ENCODE measurements at places on chromosomes 5 and 9.

GRCh38 chr9:17191082-17191481, 56.2 kb downstream of the CNTLN start:
- no peak for DNase-seq

DNA sequence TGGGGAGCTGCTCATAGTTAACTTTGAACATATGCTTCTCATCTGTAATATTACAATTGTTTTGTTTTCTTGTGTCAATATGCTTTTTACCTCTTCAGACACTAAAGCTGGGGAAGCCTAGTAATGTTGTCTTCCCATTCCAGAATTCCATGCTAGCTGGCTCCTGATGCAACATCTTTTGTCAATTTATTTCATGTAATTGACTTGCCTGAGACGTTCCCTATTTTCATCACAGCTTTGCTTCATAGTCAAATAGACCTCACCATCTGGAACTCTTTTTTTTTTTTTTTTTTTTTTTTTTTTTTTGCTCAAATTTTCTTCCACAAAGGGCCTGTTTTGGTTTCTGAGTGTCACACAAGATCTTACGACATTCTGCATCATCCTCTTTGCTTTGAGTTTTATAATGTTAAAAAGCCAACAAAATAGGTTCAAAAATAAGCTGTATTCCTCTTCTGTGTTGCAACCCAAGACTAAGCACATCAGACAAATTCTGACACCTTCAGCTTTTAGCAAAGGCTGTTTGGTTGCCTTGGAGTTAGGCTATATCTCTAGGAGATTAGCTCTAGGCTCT, 235.2 kb downstream of the NR3C1 start:
- no peak for DNase-seq

GRCh38 chr5:132785365-132785764, 8.3 kb upstream of the SEPTIN8 start:
- peak; percentile 34 for DNase-seq

DNA sequence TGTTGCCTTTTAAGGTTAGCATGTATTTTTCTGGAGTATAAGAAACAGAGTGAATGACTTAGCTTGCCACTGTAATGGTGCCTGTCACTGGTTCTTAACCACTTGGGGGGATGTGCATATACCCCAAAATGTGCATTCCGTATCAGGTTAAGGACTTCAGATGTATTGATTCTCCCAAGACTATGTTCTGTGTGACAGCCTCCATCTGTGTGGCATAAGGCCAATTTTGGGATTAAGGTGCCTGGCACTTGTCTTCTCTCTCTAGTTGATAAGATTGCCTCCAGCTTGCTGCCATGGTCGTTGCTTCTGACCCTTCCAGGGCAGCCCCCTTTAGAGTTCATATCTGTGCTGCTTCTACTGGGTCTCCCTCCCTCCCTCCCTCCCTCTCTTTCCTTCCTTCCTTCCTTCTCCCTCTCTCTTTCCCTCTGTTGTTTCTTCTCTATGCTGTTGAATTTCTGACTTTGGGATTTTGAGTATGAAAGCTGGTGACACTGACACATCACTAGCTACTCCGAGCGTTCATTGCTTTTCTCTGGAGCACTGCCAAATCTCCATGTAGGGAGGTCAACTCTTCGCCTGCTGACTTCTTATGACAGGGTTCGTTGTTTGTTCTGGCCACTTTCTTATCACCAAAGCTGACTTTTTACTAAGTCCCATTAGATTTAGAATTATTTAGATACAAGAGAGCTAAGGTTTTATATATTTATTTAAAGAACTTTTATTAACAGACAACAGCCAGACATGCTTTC, 31.0 kb downstream of the TNFAIP8 start:
- DNase-seq = no peak

DNA sequence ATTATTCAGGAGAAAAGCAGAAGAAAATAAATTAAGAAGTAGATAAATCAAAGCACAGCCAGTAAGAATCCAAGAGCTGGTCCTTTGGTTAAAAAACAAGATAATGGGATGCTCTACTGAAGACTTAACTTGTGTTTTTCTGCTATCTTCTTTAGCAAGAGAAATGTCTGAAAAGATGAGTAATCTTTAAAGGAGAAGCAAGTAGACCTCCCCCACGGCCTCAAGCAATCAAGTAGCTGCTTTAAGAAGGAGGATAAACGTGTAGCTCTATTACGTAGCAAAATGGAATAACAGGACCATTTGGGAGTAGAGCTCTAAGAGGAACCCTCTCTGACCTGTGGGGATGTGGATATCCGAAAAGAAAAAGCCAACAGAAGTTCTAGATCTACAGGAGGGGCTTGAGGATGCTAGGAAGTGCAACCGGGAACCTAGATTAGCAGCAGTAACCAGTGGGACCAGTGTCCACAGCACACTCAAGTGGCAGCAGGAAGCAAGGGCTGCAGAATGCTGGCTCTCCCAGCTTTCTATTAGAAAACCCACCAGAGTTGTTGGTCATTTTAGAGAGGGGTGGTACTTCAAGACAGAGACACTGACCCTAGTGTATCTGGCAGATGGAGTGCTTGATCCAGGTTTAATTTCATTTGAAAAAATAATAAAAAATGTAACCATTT, 185.4 kb downstream of the GABBR2 start:
- DNase-seq = no peak

GRCh38 chr5:148684528-148684927, 30.2 kb upstream of the HTR4 start:
- no peak for DNase-seq

DNA sequence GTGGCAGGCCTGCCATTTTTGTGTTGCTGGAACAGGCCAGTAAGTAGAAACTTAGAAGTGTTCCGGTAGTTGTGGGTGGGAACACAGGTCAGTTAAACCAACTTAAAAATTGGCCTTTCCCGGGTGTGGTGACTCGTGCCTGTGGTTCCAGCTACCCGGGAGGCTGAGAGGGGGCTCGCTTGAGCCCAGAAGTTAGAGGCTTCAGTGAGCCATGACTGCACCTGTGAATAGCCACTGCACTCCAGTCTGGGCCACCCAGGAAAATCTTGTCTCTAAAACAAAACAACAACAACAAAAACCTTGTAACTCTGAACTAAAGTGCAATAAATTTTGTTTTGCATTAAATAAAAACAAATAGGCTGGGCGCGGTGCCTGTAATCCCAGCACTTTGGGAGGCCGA, 1.4 kb upstream of the NHP2 start:
- no peak for DNase-seq

- DNase-seq = no peak
Measured at GRCh38 chr9:69831611-69832010, 11.0 kb downstream of the CFAP95 start.

GRCh38 chr9:119365291-119366027, 3.8 kb downstream of the BRINP1 start:
- no peak for DNase-seq

GRCh38 chr5:169629847-169630548, 7.1 kb upstream of the DOCK2 start:
- DNase-seq = no peak

DNA sequence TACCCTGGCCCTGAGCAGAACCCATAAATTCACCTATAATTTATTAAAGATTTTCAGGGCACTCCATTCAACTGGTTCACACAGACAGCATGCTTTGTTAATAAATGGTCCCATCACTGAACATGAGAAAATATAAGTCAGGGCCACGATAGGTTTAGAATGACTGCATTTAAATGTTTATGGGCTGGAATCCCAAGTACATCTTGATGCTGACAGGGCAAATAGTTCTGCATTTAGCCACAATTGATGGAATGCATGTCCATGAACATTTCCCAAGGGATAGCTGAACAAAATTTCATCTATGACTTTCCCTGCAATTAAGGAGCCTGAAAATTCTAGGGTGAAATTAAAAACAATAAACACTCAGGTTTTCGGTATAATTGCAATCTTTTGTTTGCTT, 124.5 kb downstream of the CAAP1 start:
- no peak for DNase-seq

GRCh38 chr9:20331095-20331685, 291.1 kb downstream of the MLLT3 start:
- DNase-seq = no peak

- no peak for DNase-seq
Measured at GRCh38 chr5:157594257-157594656, 18.7 kb upstream of the ADAM19 start.

GRCh38 chr9:26326563-26326962, 566.0 kb downstream of the CAAP1 start:
- DNase-seq = peak; percentile 24

GRCh38 chr9:36144309-36145232, 8.0 kb downstream of the GLIPR2 start:
- peak; percentile 50 for DNase-seq

- DNase-seq = peak; percentile 45
Measured at GRCh38 chr9:6106711-6107339, 91.4 kb upstream of the RANBP6 start.

DNA sequence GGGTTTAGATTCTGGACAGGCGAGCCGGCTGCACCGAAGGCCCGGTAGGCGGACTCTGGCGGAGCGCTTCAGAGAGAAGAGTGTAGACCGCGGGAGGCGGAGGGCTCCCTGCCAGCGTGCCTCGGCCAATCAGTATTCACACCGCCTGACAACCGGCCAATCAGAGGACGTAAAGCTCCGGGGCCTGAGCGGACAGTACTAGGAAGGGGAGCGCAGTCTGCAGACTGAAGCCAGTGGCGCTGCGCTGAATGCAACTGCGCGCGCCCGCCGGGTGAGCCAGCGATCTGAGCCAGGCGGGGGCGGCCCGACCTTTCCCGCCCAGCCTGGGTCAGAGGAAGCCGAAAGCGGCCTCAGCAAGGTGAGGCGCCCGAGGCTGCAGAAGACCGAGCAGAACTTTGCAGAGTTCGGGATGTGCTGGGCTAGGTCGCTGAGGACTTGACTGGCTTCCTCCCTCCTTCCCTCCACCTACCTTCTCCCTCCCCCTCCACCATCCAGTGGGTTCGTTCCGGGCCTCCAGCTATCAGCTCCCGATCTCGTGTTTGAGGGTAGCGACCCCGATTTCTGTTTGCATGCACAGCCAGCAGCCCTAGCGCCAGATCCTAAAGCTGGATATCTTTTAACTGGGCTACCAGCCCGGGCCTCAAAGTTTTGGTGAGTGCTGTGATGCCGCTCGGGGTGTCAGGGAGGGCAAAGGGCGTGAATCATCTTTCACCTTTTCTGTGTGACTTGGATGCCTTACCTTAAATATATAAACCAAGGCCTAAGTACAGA, at the start of gene DMRT2:
TSS of gene DMRT2 (plus strand) at position 233 of the 771 bp plus-strand sequence. CDS start 1,257 bp downstream, outside the sequence.
- peak; percentile 75 for DNase-seq

DNA sequence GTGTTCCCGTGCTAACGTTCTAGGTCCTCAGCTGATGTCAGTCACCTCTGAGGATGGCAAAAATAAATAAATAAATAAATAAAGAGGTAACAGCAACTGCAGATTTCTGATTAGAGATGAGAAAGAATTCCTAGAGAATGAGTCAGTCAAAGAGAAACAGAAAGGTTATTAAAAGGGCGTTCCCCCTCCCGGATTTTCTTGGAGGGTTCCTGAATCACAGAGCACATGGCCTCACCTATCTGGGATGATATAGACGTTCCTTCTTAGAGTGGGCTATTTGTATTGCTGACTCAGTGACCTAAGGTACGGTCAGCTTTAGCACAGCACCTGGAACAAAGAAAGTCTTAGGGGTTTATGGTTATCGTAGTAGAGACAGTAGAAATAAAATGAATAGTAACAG, 30.6 kb downstream of the HTR4 start:
- no peak for DNase-seq

- DNase-seq = peak; percentile 73
Measured at GRCh38 chr5:135834639-135835529, at the start of gene SLC25A48. TSS of gene SLC25A48 (plus strand) at chr5:135834663. CDS start at chr5:135834848, 185 bp downstream.

GRCh38 chr5:146475906-146476305, 28.8 kb downstream of the TCERG1 start:
- DNase-seq = no peak

GRCh38 chr5:15009420-15009819, 137.8 kb upstream of the ANKH start:
- no peak for DNase-seq

GRCh38 chr5:83104021-83104420, 26.7 kb downstream of the XRCC4 start:
- DNase-seq = no peak

- DNase-seq = no peak
Measured at GRCh38 chr5:172089298-172090117, 83.1 kb upstream of the FBXW11 start.

DNA sequence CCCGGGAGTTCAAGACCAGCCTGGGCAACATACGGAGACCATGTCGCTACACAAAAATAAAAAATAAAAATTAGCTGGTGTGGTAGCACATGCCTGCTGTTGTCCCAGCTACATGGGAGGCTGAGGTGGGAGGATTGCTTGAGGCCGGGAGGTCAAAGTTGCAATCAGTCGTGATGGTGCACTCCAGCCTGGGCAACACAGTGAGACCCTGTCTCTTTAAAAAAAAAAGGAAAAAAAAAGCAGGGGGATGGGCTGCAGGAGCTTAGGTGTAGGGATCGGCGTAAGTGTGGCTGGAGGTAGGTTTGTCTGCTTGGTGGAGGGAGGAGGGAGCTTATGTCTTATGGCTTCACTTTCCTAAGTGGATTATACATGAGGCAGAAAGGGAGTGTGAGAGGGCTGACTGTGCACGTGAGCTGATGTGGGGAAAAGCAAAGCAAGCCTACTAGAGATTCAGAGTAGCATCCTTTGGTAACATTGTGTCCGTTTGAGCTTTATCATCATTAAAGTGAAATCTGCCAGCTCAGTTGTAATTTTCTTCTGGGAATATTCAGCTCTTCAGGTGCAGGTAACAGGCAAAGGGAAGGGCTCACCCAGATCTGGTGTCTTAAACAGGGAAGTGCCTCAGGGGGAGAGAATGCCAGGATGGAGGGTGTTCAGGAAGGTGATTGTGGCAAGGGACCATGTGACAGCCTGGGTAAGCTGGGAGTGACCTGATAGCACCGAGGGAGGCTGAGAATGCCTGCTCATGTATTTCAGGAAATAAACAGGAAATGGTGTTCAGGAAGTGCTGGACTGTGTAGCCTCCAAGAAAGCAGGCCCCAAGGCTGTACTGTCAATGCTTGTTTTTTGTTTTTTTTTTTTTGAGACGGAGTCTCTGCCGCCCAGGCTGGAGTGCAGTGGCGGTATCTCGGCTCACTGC, 17.6 kb upstream of the SETX start:
- no peak for DNase-seq

- DNase-seq = no peak
Measured at GRCh38 chr5:1225081-1225480, at the start of gene SLC6A18. TSS of gene SLC6A18 (plus strand) at chr5:1225381. CDS start at chr5:1225478, 97 bp downstream.

- no peak for DNase-seq
Measured at GRCh38 chr5:149770236-149770635, 40.1 kb downstream of the PPARGC1B start.

GRCh38 chr5:172648013-172648381, 6.9 kb downstream of the NEURL1B start:
- DNase-seq = no peak

DNA sequence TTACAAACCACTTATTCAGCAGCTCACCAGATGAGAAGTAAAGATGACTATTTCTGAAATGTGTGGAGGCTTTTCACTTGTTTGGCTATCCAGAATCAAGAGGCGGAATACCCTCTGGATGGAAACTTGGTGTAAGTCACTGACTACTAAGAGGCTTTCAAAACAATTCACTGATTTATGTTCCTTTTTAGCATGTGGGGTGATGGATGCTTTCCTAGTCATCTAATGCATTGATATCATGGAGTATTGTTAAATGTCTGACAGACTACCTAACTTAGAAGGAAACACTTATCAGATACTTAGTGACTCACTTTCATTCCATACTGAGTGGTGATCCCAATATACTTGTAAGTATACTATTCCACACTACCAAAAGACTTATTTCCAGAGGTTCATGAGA, 141.4 kb downstream of the PLK2 start:
- DNase-seq = no peak

Data from GM13976 (cell line).